ENCODE measurements at places on chromosomes 1 and 21. TPM values are rescaled to one million over a fixed set of nuclear protein-coding genes. Genes with fewer than 3 reads are reported as not detected.

DNA sequence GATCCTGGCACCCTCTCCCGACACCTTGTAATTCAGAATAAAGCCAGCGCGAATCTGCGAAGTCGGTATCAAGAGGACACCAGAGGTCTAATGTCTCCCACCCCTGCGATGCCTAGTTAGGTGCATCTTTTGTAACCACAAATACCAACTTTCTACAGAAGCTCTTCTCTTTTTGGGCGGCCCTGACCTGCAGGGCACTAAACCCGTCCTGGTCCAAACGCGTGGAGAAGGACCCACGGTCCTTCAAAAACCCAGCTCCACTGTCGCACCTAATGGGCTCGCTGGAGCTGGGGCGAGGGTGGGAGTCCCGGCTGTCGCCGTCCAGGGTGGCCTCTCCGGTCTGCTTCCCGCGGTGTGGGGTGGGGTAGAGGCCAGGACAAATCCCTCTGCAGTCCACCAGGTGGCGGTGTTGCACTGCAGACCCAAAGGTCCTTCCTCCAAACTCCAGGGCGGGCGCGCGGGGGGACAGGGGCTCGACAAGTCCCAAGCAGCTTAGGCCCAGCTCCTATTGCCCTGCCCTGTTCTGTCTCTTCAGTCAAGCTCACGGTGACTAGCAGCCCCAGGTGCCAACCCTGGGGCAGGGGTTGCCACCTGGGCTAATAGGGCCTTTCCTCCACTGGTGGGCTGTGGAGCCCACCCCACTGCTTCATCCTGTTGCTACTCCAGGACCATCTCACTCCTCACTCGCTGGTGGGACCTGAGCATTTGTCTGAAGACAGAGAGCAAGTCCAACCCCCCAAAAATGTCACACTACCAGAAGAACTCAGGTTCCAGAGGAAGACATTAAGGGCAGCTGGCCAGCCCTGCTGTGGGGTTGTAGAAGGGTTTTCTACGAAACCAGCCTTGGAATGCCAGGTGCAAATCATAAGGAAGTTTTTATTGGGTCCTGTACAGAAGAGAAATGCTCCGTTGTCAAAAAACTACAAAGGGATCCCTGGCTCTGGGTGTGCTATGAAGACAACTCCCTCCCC, 2.8 kb downstream of the HES3 start:
- peak; percentile 68 for DNase-seq

- no peak for DNase-seq
These were observed 15.9 kb downstream of the GNAI3 start for GRCh38 chr1:109564194-109564878.

DNA sequence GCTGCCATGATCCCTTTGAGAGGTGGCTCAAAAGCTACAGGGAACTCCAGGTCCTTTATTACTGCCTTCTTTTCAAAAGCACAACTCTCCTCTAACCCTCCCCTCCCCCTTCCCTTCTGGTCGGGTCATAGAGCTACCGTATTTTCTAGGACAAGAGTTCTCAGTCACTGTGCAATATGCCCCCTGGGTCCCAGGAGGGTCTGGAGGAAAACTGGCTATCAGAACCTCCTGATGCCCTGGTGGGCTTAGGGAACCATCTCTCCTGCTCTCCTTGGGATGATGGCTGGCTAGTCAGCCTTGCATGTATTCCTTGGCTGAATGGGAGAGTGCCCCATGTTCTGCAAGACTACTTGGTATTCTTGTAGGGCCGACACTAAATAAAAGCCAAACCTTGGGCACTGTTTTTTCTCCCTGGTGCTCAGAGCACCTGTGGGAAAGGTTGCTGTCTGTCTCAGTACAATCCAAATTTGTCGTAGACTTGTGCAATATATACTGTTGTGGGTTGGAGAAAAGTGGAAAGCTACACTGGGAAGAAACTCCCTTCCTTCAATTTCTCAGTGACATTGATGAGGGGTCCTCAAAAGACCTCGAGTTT, 3.1 kb downstream of the BTG2 start:
- no peak for DNase-seq

DNA sequence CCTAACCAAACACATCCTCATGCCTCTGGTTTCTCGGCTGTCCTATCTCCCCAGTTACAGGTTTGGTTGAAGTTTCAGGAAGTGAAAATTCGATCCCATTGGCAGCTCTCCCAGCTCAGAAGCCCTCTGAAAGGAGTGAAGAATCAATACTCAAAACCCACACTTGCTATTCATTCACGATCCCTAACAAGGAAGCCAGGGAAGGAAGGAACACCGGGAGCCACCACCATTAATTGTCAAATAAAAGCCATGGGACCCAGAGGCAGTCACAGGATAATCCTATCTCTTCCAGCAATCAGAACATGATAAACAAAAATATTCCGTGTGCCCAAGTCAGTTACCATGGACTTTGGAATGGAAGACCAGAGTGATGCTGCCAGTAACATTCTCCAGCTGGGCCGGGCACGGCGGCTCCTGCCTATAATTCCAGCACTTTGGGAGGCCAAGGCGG, 7.0 kb downstream of the TMPRSS2 start:
- DNase-seq = no peak

EXO1 gene
- 14.7 TPM for polyA plus RNA-seq

- no peak for DNase-seq
These were observed 233.2 kb upstream of the FMN2 start for GRCh38 chr1:239858529-239858928.

Measured in renal cortex interstitium (tissue), 15 donors.